ENCODE measurements at places on chromosomes 5 and 9.

GRCh38 chr9:96553070-96553469 is 66.6 kb downstream of the CDC14B start:
- DNase-seq = no peak

- no peak for DNase-seq
Measured at GRCh38 chr9:26657958-26658357, 234.6 kb downstream of the CAAP1 start.

GRCh38 chr5:7412409-7412808 is 16.5 kb downstream of the ADCY2 start:
- no peak for DNase-seq

DNA sequence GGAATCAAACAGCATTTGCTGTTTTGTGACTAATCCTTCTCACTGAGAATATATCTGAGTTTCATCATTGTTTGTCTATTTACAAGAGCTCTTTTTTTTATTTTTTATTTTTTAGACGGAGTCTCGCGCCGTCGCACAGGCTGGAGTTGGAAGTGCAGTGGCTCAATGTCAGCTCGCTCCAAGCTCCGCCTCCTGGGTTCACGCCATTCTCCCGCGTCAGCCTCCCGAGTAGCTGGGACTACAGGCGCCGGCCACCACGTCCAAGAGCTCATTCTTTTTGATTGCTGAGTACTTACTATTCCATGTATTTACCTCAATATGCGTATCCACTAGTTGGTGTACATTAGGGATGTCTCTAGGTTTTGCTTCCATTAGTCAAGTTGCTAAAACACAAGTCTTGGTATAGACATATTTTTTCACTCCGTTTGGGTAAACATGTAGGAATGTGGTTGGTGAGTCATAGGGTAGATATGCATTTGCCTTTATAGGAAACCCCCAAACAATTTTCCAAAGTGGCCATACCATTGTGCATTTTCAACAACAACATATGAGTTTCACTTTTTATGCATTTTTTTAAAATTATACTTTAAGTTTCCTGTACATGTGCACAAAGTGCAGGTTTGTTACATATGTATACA is 1005.0 kb upstream of the CDH10 start:
- no peak for DNase-seq

- DNase-seq = no peak
Measured at GRCh38 chr9:105236261-105236660, 8.2 kb upstream of the SLC44A1 start.

DNA sequence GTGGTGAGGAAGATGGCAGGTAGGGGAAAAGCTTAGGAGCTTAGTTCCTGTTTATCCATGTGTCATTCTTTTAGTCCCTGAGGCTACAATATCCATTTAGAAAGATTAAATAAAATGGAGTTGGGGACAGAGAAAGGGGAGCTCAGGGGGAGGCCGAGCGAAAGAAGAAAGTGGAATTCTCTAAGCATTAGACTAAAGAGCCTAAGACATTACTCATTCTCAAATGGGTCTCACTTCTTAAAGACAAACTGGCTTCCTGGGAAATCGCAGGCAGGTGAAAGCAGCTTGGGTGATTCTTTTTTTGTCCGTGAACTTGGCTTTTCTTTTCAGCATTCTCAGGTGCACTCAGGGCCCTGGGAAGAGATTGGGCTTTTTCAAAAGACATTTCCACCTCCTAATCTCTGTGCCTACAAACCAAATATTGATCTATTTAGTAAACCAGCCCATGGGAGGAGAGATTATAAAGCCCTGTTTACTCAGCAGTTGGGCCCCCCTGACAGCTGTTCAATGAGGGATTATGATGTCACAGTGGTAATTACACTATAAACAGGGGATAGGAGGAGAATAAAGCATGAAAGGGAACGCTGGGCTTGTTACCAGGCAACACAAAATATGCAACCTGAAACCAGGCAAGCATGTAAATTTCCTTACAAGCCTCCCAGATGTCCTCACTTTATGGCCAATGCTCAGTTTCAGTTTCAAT is 584.0 kb downstream of the ACTL7B start:
- no peak for DNase-seq

GRCh38 chr9:31137176-31138160 is 1247.0 kb upstream of the ACO1 start:
- DNase-seq = no peak

GRCh38 chr5:58505502-58505901 is 14.3 kb downstream of the GAPT start:
- DNase-seq = no peak

DNA sequence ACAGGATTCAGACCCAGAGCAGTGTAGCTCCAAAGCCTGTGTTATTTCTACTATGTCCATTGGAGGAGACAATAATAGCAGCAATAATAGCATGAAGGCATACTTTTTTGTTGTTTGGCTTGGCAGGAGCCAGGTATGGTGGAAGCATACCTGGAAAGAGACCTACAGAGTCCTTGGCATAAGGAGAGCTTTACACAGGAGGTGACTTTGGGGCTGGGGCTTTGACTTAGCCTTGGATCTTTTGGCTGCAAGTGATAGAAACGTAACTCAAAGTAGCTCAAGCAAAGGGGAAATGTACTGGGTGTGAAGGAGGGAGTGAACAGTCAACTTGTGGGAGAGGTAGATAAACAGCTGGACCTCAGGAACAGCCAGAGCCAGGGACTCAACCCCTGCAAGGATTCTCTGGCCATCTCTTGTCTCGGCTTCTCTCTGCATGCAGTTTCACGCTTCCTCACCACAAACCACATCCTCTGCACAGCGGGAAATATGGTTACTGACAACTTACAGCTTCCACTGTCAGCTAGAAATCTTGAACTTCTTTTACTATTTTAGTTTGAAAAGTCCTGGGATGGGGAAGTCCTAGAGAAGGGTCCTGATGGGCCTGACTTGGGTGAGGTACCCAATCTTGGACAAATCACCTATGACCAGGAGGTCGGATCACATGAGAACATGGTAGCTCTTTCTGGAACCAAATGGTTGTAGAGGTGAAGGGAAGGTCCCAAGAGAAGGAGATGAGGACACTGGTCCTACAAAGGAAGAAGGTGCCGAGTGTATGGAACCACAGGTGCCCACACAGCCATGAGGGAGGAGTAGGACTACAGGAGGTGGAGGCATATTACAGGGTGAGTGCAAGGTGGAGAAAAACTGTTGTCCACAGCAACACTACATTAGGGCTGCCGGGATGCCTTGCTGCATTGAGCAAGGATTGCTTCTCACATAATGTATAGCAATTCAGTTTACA is 47.0 kb upstream of the TGFBR1 start:
- peak; percentile 95 for DNase-seq

GRCh38 chr9:12510551-12510950 is 182.6 kb upstream of the TYRP1 start:
- no peak for DNase-seq

GRCh38 chr5:175805256-175806011 is 65.9 kb upstream of the CPLX2 start:
- no peak for DNase-seq

- DNase-seq = no peak
Measured at GRCh38 chr9:17031546-17031945, 103.3 kb upstream of the CNTLN start.

DNA sequence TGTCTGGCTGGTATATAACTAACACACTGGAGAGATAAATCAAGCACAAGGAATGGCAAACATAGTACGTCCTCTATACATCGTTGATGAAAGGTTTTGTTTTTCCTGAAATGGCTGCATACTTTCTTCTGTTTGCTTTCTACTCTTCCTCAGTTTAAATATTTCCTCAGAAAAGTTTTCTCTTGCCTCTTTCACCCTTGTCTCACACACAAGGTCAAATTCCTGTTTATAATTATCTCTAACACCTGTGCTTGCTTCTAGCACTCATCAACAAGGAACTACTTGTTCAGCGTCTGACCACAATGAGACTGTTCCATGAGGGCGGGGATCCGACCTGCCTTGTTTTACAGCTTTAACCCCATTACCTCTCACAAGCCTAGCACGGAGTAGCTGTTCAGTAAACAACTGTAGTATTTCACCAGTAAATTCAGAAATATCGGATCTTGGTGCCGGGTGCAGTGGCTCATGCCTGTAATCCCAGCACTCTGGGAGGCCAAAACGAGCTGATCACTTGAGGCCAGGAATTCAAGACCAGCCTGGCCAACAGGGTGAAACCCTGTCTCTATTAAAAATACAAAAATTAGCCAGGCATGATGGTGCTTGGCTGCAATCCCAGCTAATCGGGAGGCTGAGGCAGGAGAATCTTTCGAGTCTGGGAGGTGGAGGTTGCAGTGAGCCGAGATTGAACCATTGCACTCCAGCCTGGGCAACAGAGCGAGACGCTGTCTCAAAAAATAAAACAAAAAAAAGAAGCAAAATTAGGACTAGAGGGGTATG is 37.0 kb downstream of the NR6A1 start:
- peak; percentile 28 for DNase-seq

- no peak for DNase-seq
Measured at GRCh38 chr5:149399775-149400174, 20.7 kb upstream of the IL17B start.

GRCh38 chr5:169801324-169801777 is 164.3 kb downstream of the DOCK2 start:
- no peak for DNase-seq

- peak; percentile 12 for DNase-seq
Measured at GRCh38 chr9:7368410-7369292, 430.9 kb downstream of the DMAC1 start.

- no peak for DNase-seq
Measured at GRCh38 chr5:75992753-75993152, 90.4 kb upstream of the SV2C start.

- no peak for DNase-seq
Measured at GRCh38 chr5:1875281-1875842, 7.4 kb downstream of the IRX4 start.

Measured in KBM-7 (cell line).